Naive thymus-derived CD8-positive, alpha-beta T cell (primary cell): ENCODE measurements at places on chromosomes 5 and 9.

GRCh38 chr5:133366438-133366837 lies 245.9 kb downstream of the FSTL4 start:
- no peak for DNase-seq

GRCh38 chr5:93055561-93055960 lies 525.5 kb downstream of the NR2F1-AS1 start:
- DNase-seq = no peak

GRCh38 chr9:127402401-127403090 lies 5.6 kb downstream of the SLC2A8 start:
- no peak for DNase-seq

DNA sequence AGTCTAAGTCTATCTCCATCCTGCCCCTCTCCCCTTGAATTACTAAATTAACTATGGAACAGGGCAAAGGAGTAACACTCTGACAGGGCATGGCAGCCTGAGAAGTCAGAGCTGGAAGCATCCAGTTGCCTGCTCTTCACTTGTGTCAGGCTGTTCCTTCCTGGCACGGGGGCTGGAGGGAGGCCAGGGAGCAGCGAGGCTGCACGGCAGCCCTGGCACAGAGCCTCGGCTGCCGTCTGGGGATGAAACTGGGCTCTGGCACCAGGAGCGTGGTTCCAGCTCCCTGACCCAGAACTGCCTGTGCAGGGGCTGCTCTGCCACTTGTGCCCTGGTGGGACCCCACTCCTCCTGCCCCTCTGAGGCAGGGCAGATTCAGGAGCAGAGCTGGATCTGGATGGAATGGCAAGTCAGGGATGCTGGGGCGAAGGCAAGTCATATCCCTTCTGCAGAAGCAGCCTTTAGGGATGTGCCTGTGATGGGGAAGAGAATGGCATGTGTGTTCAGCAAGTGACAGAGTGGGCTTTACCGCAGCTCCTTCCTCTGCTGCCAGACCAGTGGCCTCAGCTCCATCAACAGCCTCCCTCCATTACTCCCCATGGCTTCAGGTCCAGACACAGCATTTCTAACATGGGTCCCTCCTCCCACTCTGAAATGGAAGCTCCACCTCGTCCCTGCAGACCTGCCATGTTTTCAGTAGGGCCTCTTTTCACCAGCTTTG lies 42.2 kb upstream of the PDE8B start:
- no peak for DNase-seq

- no peak for DNase-seq
Measured at GRCh38 chr5:74311961-74312360, 328.6 kb downstream of the ENC1 start.

DNA sequence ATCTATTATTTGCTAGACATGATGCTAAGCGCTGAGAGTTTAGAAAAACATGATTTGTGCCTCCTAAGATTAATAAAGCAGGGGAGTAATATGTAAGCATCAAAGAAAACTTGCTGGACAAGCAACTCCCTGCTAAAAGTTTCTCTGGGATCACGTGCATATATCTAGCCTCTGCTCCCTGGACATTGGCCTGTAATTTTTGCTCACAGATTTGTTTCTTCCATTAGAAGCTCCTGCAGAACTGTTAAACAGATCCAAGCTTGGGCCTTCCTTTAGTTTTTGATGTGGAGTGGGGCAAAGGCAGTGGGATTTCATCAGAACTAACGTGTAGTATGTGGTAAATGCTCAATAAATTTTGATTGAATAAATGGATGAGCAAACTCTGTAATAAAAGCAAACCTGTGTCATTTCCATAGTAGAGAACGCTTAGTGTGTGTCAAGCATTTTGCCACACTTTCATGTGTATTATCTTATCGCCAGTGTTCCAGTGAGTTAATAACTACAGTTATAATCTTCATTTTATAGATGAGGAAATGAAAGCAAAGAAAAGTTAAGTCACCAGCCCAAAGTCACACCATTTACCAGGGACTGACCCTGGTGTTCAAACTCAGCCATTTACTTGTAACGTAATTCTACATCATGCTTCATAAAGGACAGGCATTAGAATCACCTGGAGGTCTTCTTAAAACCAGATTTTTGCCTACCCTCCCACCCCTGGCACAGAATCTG lies 100.3 kb downstream of the PCSK5 start:
- no peak for DNase-seq

- DNase-seq = no peak
Measured at GRCh38 chr9:69831611-69832010, 11.0 kb downstream of the CFAP95 start.

- DNase-seq = no peak
Measured at GRCh38 chr5:78569441-78569840, 79.1 kb downstream of the LHFPL2 start.

DNA sequence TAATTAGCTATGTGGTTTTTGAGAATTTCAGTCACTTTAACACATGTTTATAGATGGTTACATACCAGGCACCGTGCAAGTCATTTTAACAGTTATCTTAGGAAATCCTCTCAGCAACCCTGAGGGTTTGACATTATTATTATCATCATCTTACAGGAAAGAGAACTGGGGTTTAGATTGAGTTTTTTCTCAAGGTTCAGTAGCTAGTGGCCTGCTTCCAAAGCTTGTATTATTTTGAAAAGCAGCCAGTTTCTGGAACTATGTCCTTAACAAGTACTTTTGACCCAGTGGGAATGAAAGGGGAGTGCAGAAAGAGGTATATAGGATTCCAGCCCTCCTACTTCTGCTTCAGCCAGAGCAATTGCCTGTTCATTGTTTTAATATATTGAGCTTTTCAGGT lies 157.5 kb downstream of the COMMD10 start:
- no peak for DNase-seq

GRCh38 chr9:71518045-71518827 lies 250.1 kb downstream of the CEMIP2 start:
- no peak for DNase-seq

- no peak for DNase-seq
Measured at GRCh38 chr5:170642066-170642735, 138.4 kb downstream of the KCNIP1 start.

GRCh38 chr5:110727025-110727314 lies 499 bp upstream of the TMEM232 start:
- DNase-seq = no peak

DNA sequence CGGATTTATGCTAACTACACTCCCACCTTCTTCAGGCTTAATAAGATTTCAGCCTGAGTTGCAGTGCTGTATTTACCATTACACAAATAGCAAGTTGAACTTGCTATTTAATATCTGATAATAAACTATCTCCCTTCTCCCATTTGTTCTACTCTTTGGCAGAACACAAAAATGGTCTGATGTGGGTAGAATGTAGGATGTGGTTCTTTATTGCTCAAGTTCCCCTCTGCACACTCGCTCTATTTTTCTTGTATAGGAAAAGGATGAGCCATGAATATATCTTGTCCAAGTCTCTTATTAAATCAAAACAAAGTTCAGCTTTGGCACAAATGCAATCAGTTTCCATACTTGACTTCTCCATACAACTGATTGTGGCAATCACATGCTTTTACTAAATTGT lies 37.2 kb upstream of the KIF2A start:
- no peak for DNase-seq

- DNase-seq = no peak
Measured at GRCh38 chr5:14328144-14328543, 185.0 kb downstream of the TRIO start.

DNA sequence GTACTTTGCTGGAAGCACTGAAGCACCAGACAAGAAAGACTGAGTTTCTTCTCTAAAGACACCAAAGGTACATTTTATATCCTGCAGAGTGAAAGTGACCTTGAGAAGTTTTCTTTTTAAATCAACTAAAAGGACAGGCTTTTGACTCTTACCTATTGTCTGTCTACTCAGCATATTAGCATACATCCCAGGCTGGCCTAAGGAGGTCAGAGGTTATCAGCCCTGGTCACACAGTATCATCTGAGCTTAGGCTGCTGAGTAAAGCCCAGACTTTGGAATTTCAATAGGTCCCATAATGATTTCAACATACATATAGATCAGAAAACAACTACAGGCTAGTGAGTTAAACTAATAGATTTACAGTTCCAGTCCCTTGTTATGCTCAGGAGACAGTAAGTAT lies 10.1 kb upstream of the CDH9 start:
- no peak for DNase-seq

- DNase-seq = no peak
Measured at GRCh38 chr9:112764837-112765236, 14.3 kb downstream of the SNX30 start.

DNA sequence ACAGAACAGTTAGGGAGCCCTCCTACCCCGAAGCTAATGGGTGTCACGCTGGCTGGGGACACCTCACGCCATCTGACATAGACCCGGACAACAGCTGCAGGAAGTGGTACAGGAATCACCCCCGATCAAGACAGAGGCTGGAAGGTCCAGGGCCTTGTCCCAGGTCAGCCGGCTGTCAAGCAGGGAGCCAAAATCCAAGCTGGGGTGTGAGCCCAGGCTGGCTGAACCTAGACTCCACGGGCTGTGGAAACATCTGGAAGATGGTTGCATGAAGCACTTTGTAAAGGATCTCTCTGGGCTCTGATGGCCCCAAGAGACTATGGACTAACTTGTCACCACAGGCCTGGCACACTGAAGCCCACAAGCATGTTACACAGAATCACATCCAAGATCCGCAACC lies 68.9 kb upstream of the STXBP1 start:
- no peak for DNase-seq

DNA sequence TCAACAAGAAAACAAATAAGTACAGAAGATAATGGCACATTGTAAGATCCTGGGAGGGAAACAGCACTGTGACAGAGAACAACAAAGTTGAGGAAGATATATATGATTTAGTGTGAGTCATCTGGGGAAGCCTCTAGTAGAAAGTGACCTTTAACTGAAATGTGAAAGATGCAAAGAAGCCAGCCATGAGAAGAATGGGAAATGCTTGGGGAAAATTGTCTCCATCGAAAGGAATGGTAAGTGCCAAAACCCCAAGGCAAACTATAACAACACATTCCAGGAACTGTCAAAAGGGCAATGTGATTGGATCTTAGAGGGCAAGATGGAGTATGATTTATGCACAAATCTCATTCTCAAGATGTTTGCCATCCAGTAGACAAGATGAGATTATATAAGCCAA lies 537.8 kb upstream of the BRINP1 start:
- no peak for DNase-seq

- no peak for DNase-seq
Measured at GRCh38 chr9:2169035-2169434, 153.9 kb downstream of the SMARCA2 start.

DNA sequence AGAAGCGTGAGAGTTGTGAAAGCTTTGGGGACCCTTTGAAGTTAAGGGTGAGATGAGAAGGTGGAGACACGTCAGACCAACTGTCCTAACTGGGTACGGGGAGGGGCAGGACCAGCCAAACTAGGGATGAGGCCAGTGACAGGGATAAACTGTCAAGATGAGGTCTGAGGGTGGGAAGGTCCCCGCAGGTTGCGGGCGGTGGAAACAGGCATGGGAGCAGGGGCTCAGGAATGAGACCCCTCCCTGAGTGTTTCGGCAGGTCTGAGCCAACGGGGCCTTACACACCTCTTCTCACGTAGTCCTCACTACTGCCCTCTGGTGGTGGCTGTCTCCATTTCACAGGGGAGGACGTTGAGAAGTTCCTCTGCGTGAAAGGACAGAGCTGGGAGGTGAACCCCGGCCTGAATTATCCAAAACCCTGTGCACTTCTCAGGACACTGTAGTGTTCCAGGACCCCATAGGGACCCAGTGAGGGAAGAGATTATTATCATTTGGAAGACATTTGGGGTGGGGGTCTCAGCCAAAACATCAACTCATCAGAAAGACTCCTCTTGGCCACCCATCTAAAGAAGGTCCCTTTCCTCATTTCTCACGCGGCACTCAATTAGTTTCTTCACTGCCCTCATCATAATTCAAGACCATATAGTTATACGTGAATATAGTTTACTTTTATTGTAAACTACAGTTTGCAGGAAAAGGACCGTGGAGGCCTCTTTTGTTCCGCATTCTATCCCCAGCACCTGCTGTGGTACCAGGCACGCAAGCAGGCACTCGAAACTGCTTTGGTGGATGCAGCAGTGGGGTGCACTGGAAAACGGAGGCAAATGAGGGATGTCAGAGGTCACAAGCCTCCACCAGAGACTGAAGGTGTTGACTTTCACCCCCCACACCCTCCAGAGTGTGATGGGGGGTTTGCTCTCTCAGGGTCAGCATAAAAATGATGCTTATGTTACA lies 21.7 kb upstream of the NANS start:
- DNase-seq = peak; percentile 87

DNA sequence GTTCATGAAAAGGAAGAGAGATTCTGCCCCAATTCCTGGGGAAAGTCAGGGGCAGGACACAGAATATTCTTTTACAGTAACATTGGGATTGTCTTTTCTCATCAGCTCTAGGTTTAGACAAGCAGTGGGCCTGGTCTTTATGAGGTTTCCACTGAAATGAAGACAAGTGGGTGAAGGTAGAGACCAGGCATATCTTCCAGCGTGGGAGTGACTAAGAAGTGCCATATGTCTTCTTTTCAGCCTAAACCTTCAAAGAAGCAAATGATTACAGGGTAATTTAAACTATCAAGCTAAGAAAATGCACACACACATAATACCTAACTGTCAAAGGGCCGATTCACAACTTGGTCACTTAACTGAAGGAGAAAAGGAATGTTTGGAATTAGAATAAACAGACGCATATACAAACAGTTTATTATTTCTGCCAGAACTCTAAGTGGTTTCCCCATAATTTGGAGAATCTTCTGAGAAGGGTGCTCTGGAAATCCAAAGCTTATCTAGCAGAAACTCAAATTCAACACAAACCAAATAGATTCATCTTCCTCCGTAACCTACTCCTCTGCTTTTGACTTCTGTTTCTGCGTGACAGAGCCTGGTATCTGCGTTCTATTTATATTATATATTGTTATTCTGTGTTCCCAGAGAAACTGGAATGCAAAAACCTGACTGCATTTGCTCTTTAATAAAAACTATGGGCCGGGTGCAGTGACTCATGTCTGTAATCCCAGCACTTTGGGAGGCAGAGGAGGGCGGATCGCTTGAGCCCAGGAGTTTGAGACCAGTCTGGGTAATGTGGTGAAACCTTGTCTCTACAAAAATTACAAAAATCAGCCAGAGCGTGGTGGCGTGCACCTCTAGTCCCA lies 22.0 kb upstream of the TEK start:
- DNase-seq = no peak

DNA sequence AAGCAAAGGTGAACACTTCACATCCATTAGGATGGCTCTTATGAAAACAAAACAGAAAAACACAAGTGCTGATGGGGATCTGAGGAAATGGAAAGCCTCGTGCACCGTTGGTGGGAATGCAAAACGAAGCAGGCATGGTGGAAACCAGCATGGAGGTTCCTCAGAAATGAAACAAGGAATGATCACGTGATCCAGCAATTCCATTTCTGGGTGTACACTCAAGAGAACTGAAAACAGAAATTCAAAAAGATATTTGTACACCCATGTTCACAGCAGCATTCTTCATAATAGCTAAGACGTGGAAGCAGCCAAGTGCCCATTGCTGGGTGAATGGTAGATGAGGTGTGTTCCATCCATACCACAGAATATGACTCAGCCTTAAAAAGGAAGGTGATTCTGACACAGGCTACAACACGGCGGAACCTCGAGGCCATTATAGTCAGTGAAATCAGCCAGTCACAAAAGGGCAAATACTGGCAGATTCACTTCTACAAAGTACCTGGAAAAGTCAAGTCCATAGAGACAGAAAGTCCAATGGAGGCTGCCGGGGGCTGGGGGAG lies 87.2 kb upstream of the RAPGEF1 start:
- no peak for DNase-seq
